Stimulated activated CD4-positive, alpha-beta T cell treated with anti-CD3 and anti-CD28 coated beads, Interleukin-4, amount 100 ng/mL, for 1 hour (primary cell): ENCODE measurements at places on chromosomes 5 and 9.

- DNase-seq = no peak
These were observed 42.7 kb upstream of the IRX4 start for GRCh38 chr5:1925111-1926070.

GRCh38 chr9:118276784-118277183 lies 572.6 kb downstream of the TLR4 start:
- no peak for DNase-seq

- no peak for DNase-seq
These were observed 12.4 kb upstream of the IL17B start for GRCh38 chr5:149391524-149391923.

GRCh38 chr5:16842896-16843295 lies 93.2 kb downstream of the MYO10 start:
- DNase-seq = no peak

DNA sequence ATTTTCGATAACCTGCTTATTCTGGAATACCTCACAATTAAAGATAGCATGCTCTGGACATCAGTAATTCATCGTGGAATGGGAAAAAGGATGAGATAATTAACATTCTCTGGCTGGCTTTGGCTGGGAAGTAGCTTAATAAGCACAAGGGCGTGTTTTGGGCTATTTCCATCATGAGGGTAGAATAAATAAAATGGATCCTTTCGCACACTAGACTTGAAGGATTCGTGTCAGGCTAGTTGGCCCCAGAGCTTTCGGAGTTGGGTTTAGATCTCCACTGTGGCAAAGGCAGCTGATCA lies 151.2 kb upstream of the ADRA1B start:
- no peak for DNase-seq
